ENCODE measurements at places on chromosomes 2 and 18.

DNA sequence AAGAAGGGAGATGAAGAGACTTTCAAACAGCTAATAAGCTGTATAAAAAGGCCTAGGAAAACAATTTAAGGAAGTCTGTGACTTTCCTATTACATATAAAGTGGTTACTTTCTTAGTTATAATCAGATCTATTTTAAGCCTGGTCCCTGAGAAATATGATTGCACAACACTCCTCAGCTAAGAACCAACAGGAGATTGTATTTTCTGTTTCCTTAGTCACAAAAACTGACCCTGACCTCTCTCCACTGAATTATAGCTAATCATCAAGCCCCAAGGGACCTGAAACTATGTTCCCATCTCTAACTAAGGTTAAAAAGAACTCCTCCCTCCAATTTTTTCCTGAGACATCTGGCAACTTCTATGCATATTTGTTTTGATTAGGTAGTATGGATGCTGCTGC lies 106.9 kb downstream of the ROCK1 start:
- no peak for DNase-seq

DNA sequence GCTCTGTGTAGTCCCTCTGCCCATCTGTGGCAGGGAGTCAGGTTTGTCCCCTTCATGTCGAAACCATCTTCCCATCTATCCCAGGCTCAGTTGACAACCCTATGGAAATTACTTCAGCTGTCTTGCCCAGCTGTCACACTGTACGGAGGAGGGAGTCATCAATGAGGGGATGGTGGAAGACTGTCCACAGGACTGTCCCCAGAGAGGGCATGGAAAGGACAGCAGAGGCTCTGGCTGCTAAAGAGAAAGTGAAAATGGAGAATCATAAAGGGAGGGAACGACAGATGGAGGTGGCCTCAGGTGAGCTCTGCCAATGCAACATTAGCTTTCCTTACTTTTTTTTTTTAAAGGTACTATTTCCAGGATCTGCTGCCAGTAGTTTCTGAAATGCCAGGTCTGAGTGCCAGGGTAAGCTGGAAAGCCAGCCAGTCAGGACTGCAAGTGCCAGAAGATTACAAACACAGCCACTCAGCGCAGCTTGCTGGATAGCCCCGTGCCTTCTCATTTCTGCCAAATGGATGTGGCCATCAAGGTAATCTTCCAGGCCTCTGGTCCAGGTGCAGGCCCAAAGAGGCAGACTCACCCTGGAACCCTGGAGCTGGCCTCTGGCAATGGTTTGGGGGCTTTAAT lies 192.8 kb downstream of the AGPS start:
- DNase-seq = no peak

GRCh38 chr2:241577413-241578122 lies 19.0 kb downstream of the BOK start:
- DNase-seq = no peak

DNA sequence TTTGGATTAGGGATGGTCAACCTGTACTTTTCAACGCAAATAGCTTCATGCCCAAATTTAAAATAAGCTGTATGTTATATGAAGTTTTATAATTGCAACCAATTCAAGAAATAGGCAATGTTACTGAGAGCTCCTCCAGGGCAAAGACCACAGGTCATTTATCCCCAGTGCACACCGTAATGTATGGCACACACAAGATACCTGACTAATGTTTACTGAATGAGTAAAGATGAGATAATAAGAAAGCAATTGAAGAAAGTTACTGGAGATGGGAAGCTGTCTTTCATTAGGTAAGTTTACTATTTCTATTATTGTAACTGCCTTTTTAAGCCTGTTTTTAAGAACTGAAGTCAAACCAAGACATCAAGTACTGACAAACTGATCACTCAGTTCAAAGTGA lies 184.5 kb upstream of the VRK2 start:
- no peak for DNase-seq

GRCh38 chr2:129957891-129958290 lies 21.6 kb upstream of the RAB6C start:
- DNase-seq = no peak

DNA sequence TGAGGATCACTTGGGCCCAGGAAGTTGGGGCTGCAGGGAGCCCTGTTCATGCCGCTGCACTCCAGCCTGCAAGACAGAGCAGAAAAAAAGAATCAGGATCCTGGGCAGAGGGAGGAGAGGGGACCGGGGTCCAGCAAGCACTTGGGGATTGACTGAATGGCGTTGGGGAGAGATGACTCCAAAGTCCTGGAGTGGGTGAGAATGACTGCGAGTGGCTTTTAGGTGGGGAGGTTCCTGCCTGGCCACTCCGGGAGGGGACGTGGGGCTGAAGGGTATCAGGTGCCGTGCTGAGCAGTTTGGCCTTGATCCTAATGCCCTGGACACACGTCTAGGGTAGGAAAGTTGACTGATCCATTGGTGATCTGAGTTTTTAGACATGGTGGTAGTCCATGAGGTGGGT lies 3.5 kb upstream of the NFATC1 start:
- peak; percentile 13 for DNase-seq

DNA sequence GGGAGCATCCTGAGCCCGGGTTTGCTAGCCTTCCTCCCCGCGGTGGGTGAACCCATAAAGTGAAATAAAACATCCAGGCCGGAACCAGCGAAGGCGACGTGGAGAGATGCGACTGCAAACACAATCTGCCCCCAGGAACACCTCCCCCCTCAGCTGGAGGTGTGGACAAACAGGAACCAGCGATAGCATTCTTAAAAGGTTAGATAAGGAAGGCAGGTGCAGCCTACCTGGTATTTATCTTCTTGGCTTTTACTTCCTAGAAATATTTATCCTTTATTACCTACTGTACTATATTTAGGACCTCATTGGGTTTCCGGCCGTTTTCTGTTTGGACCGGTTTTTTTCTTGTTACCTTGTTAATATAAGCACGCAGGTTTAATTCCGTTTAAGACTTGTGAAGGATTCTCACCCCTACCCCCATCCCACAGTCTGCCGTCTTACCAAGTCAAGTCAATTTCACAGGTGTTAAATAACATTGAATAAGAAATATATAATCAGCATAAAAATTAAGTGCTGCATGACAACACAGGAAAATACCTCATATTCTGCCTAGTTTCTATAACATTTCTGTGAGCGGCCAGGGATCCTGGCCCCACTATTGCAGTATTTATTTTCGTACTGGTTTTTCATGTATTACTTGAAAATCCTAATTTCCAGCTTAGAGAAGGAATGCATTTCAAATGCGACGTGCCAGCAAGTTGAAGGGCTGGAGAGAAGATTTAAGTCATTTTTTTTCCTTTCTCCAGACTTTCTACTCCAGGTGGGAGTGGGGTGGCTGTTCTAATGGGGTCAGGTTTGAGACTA lies 224.0 kb upstream of the ID2 start:
- DNase-seq = no peak

DNA sequence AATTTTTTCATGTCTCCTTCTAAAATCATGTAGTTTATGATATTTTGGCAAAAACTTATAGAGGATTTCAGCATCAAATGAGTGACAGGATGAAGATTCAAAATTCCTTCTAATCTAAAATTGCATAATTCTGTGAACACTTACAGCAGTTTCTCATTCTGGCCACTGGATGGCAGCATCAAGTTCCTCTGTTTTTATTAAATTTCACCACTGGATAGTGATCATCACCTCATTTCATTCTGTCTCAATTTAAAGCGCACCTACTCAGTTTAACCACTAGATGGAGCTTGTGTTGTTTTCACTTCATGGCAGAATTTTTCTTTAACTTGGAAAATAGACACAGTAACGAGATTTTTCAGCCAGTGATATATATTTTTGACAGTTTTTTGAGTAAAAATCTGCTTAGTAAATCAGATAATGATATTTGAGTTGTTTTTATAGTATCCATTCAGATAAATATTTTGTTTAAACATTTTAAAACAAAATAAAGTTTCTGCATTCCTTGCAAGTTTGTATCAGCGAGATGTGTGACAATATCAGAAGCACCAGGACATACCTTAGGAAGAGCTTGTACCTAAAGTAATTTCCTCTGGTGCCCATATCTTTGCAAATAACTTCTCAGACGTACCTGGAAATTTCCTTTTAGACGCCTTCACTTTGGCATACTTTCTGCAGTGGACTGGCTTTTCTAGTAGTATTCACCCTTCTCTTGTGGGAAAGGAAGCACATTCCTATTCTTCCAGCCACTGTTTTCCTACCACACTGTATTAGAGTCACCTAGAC lies 94.7 kb upstream of the ARHGAP15 start:
- peak; percentile 53 for DNase-seq

DNA sequence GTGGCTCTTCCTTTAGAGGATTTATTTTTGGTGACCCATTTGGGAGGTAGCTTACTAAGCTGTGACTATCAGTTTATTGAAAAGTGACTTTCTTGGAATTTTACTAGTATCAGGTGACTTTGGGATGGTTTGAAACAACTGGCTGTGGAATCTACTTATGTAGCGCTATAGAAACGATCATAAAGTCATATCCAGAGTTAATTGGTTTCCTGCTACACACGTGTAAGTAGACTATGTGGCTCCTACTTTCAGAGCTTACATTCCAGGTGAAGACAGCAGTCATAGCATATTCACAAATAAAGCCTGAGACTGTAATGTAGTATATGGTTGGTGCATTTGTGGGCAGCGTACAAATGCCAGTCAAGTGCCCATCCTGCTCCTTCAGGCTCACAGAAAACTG lies 308.9 kb downstream of the ZNF521 start:
- no peak for DNase-seq

DNA sequence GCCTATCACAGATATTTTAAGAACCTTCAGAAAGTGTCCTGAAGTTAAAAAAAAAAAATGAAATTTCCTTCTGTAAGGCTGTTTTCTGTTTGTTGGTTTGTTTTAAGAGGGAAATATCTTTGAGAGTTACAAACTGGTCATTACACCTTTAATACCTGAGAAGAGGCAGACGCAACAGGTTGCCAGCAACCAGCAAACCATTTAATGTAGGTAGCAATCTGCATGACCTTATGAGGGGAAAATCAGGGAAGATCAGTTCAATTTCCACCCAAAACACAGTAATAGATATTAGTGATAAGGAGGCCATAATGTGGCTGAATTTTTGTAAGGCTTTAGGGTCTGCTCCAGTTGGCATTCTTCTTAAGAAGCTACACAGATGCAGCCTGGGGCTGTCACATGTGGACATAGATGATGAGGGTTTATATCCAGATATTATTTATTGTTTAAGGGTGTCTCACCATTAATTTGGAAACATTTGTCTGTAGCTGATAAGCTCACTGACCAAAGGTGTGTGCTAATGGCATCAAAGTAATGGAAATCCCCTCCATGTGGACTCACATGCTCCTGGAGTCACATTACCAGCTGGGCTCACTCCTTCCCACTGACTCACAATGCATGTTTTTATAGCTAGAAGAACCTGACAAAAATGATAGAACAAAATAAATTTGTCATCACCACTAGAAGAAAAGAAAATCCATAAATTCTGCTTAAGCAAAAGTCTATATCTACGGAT lies 83.5 kb upstream of the DTNA start:
- DNase-seq = no peak

DNA sequence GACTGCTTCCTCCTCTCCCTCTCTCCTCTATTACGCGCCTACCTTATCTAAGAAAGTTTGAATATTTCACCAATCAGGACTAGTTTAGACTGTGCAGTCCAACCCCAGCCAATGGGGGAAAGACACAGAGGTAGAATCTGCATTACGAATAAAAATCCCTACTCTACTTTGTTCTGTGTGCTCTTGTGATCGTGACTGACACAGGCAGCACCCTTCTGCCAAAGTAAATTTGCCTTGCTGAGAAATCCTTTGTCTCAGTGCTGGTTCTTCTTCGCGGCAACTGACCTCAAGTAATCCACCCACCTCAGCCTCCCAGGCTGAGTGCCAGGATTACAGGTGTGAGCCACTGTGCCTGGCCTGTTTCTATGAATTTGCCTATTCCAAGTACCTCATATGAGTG lies 8.6 kb upstream of the CDCA7 start:
- DNase-seq = no peak

- no peak for DNase-seq
Measured at GRCh38 chr18:53417003-53417402, 807.5 kb downstream of the MBD2 start.

DNA sequence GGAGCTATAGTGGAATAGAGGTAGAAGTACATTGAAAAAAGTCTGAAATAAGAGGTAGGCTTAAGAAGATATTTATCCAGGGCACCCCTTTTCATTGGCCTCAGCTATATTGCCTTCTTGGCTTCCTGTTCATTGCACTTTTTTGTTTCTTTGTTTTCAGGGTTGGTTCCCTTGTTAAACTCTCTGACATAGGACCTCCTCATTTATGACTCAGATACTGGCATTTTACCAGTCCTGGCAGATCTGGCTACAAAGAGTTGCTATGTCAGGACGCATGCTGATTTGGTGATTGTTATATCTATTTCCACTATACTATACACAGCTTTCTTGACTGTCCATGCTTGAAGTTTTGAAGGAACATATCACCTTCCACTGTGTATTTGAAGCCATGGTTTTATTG lies 60.0 kb downstream of the GCA start:
- no peak for DNase-seq

DNA sequence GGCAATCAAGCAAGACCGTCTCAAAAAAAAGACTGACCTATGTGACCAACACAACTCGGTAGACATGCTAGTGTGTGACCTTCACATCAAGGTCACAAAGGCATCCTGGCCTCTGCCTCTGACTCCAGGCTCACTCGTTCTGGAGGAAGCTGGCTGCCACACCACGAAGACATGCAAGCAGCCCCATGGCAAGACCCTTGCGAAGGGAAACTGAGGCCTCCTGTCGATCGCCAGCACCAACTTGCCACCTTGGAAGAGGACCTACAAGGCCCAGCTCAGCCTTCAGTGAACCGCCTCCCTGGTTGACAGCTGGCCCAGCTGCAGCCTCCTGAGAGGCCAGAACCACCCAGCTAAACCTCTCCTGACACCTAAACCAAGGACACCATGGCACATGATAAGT lies 79.3 kb upstream of the ASAP2 start:
- no peak for DNase-seq

- no peak for DNase-seq
Measured at GRCh38 chr2:229927817-229928321, 5.6 kb downstream of the FBXO36 start.

DNA sequence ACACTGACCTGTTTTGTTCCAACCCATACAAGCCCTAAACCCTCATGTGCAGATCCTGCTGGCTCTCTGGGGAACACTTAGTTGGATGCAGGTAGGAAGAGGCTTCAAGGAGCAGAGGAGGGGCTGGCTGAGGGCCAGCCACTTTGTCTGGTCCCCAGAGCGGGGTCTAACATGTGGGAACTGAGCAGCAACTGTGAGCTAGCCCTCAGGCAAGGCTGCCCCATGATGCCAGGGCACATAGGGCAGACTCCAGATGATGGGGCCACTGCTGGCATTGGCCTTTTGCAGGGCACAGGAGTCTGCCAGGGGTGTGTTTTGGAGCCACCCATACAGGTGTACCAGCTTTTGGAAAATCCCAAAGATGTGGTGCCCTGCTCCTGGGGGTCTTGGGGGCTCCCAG lies 67.7 kb downstream of the HPCAL1 start:
- no peak for DNase-seq

- no peak for DNase-seq
Measured at GRCh38 chr2:218022131-218022850, 19.5 kb upstream of the TNS1 start.

DNA sequence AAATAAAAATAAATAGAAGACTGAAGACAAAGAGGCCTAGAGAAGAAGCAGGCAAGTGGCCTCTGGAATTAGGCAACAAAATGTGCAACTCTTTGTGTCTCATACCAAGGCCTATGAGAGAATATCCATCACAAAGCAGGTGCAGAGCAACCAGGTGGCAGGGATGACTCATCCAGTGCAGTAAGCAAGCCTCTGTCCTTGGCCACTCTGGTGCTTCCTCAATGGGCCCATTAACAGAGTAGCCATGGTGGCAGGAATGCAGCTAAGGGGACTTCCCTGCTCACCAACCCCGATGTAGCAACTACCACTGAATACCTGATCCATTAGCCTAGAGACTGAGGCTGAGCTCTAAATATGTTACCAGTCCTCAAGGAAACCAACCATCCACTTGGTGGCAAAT lies 11.0 kb upstream of the EPG5 start:
- DNase-seq = no peak
